ENCODE measurements at places on chromosomes 7 and 10.

DNA sequence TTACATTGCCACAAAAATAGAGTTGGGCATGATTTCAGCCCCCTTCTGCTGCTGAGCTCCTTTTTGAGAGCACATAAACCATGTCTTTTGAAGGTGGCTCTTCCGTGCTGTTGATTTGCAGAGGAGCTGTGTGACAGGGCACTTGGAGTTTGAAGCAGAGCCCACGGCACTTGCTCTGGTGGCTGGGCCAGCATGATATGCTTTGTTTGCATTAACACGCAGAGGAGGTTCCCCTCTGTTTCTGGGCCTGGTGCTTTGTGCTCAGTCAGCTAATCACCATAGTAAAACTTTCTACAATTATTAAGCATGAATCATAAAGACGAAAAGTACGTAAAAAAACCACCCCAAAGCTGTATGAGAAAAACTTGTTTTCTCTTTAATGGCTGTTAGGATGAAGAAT, 40.1 kb downstream of the RBM33 start:
- no peak for DNase-seq

DNA sequence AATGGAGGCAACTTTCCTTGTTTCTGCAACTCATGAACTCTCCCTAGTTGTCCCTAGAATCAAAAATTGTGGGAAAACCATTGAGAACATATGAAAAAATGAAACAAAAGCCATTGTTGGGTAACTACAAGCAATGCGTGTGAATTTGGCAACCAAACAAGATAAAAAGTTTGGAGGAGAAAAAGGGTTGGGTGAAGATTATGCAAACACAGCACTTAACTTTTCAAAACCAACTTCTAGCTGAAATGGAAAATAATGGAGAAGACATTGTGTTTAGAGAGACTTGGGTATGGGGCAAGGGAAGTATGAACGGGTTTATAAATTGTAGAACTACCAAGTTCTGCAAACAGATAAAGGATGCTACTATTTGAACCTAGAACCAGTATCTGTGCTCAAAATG, 89.0 kb upstream of the SVIL start:
- DNase-seq = no peak

DNA sequence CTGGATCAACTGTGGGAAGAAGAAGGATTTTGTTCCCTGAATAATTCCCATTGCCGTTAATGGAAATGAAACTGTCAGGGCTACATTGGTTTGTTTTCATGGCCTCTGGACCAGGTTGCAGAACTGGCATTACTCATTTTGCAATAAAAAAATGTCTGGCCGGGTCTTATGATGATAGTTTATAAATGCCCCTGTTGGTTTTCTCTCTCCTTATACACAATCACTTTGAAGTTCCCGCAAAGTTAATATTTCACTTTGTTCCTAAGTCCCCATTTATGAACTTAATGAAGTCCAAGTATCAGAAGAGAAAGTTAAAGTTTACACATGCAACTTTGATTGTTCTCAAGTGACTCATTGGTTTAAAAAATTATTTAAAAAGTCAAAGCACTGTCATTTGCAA, 150.7 kb upstream of the PRR15 start:
- no peak for DNase-seq

DNA sequence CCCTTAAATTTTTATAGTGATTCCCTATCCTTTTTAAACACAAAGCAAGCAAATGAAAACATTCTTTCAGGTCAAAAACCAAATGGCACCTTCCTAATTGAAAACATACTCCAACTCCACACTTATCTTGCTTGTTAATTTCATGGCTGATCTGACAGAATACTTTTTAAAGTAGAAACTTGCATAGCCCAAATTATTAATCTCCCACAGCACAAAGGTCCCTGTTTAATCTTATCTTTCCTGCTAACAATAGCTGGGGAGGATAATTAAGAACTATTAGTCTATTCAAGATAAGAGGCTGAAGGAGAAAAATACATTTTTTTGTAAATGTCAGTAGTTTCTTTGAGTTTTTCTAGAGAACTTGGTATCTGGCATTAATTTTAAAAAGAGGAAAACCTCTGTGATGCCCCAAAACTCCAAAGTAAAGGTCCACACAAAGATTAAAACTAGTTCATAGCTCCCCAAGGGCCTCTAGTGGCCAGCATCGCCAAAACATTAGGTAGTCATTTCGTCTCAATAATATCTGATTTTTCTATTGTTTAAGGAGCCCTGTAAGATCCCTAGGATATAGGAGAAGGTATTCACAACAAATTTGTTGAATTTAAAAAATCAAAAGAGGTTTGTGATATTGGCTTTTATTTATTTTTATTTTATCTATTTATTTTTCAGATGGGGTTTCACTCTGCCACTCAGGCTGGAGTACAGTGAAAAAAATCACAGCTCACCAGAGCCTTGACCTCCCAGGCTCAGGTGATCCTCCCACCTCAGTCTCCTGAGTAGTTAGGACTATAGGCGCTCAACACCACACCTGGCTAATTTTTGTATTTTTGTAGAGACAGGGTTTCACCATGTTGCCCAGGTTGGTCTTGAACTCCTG, 14.7 kb downstream of the CDNF start:
- DNase-seq = peak; percentile 64

GRCh38 chr10:132099389-132100090, 33.8 kb downstream of the JAKMIP3 start:
- no peak for DNase-seq
